Airway epithelial cell (primary cell): ENCODE measurements at places on chromosomes 11 and 22. TPM values are rescaled to one million over a fixed set of nuclear protein-coding genes. Genes with fewer than 3 reads are reported as not detected.

The CD3G gene
- not detected in 2 replicates for total RNA-seq

The UBQLN3 gene
- not detected in 2 replicates for total RNA-seq

The DUSP8 gene
- total RNA-seq: 0.19 and 0.56 TPM in 2 replicates

The MFRP gene
- not detected in 2 replicates for total RNA-seq

The ROBO4 gene
- total RNA-seq: 0.35 TPM in 1 of 2 replicates, not detected in the other

The UBQLNL gene
- total RNA-seq: not detected in 2 replicates

The MUC5AC gene
- total RNA-seq: not detected in 2 replicates

The ALX4 gene
- not detected in 2 replicates for total RNA-seq

The GRAMD1B gene
- total RNA-seq: 0.46 and 1.4 TPM in 2 replicates

The GGTLC2 gene
- total RNA-seq: not detected in 2 replicates

The BATF2 gene
- 0.09 TPM in 1 of 2 replicates, not detected in the other for total RNA-seq

The SUSD2 gene
- 1.3 and 1.7 TPM in 2 replicates for total RNA-seq

The MRPL21 gene
- 87.5 and 101 TPM in 2 replicates for total RNA-seq

The OR6A2 gene
- total RNA-seq: not detected in 2 replicates

The RAB38 gene
- total RNA-seq: 86.3 and 86.4 TPM in 2 replicates

The GRM5 gene
- total RNA-seq: 0.07 TPM in 1 of 2 replicates, not detected in the other

The TEX12 gene
- total RNA-seq: 0.28 TPM in 1 of 2 replicates, not detected in the other

The DRICH1 gene
- not detected in 2 replicates for total RNA-seq

The GGT5 gene
- 1.1 and 1.9 TPM in 2 replicates for total RNA-seq

The NRIP3 gene
- 1.8 and 2.5 TPM in 2 replicates for total RNA-seq

The OVCH2 gene
- 0.28 and 0.42 TPM in 2 replicates for total RNA-seq

The NXPE4 gene
- not detected in 2 replicates for total RNA-seq

The OR2AG2 gene
- total RNA-seq: 0.07 TPM in 1 of 2 replicates, not detected in the other

The KRTAP5-11 gene
- total RNA-seq: not detected in 2 replicates

The ANGPTL5 gene
- not detected in 2 replicates for total RNA-seq

The LDHA gene
- total RNA-seq: 1,673 and 1,779 TPM in 2 replicates

The GLYAT gene
- not detected in 2 replicates for total RNA-seq

The KCTD17 gene
- total RNA-seq: 20.5 and 21.4 TPM in 2 replicates

The CCDC87 gene
- total RNA-seq: 0.14 and 0.23 TPM in 2 replicates

The EFEMP2 gene
- 12.8 and 27.5 TPM in 2 replicates for total RNA-seq

The NLRP14 gene
- 0.07 TPM in 1 of 2 replicates, not detected in the other for total RNA-seq

The OR2AT4 gene
- total RNA-seq: not detected in 2 replicates

The SELENOO gene
- 54.4 and 60.5 TPM in 2 replicates for total RNA-seq

The RASL10A gene
- total RNA-seq: not detected in 2 replicates
